SW480 (cell line): ENCODE measurements at places on chromosomes 11 and 22.

- DNase-seq = no peak
These were observed 620 bp upstream of the ANO5 start for GRCh38 chr11:22192289-22192641.

GRCh38 chr22:19849835-19850762 is 4.6 kb downstream of the GNB1L start:
- no peak for DNase-seq

- no peak for DNase-seq
These were observed 16.3 kb downstream of the SPTY2D1 start for GRCh38 chr11:18617688-18618341.

- DNase-seq = peak; percentile 11
These were observed 23.3 kb upstream of the SERPIND1 start for GRCh38 chr22:20750461-20751184.

GRCh38 chr11:127790592-127790991 is 790.0 kb upstream of the KIRREL3 start:
- no peak for DNase-seq

- DNase-seq = no peak
These were observed 52.6 kb upstream of the EMID1 start for GRCh38 chr22:29152954-29153719.

DNA sequence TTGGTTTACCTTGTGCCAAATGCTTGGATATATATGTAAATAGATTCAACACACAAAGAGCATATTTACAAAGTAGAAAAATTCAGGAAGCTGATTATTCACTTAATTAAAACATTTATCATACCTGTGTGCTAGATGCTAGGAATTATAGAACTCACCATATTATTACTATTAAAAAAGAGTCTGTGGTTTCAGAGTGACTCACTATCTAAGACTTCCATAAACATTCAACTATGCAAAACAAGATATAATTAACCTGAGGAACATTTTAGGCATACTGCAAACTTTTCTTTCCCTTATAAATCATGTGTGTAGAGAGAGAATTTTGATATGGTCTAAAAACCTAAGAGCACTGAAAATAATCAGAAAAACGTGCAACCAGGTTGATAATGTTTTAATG is 27.3 kb downstream of the CTSC start:
- DNase-seq = no peak

DNA sequence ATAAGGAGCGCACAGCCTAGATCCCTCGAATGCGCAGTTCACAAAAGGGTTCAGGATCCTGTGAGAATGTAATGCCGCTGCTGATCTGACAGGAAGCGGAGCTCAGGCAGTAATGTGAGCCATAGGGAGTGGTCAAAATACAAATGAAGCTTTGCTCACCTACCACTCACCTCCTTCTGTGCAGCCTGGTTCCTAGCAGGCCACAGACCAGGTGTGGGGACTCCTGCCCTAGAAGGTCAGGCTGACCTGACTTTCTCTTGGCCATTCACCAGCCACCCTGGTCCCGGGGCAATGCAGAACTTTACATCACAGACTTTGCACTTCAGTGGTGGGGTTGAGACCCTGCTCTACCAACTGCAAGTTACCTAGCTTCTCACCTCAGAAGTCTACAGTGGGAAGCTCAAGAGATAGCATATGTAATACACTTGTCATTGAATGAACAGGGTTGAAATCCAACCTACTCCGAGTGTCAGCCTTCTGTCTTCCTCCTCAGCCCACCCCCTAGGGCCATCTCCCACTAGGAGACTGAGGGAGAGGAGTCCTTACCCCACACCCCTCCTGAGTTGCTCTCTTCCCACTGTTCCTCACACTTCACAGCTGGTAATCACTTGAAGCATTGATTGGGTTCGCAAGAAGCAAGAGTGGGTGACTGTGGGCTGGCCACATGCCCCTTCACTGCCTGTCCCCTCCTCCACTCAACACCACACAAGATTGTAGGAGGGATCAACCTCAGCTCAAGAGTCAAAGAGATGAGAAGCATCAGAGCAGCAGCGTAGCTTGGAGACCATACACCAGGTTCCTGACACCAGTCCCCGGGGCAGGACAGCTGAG is 2.0 kb upstream of the KCNJ1 start:
- DNase-seq = no peak

- no peak for DNase-seq
These were observed 625.1 kb upstream of the ANO5 start for GRCh38 chr11:21567645-21568290.

DNA sequence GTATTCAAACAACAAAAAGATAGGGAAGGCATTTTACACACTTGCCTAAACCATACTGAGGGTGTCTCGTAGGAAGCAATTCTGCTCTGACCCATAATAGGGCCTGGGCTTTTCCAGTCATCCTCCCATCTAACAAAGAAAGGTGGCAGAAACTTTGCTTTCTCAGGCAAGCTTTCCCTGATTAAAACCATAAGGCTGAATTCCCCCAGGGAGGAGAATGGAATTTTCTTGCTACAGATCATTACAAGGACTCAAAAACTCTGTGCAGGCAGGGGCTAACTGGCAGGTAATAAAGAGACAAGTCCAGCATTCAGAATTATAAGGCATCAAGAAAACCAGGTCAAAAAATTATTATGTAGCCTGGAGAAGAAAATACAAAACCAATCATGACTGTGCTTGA is 90.4 kb downstream of the RBFOX2 start:
- DNase-seq = no peak

DNA sequence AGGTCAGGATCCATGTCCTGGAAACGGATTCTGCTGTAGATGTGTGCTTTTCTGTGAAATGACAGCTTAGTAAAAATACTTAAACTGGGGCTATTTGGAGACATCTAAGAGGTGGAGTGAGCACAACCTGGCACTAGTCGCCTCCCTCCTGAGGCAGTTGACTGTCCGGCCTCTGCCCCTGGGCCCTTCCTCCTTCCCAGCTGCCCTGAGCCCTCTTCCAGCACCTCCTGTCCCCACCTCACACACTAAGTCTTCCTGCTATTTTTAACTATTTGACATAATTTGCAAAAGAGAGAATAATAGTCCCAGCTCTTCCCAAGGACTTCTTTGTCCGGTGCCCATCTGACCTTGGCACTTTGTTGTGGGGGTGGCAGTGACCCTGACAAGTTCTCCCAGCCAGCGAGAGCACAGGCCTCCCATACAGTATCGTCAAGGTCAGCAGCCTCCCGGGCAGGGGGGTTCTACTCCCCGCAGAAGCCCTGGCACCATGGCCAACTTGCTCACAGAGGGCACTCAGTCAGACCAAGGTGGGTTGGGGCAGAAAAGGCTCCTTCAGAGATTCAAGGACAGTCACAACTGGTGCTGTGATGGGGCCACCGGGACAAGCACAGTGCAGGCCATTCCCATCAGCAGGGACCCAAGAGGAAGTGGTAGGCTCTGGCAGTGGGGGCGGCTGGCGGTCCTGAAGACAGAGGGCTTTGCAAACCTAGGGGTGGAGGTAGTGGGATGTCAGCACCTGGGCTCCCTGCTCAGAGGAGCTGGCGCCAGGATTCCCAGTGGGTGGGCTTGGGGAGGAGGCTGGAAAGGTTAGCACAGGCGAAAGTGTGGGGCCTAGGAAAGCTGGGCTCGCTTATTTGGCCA is 5.5 kb upstream of the NEAT1 start:
- DNase-seq = peak; percentile 23

- DNase-seq = no peak
These were observed 444.9 kb upstream of the DDI1 start for GRCh38 chr11:103591554-103591953.

- peak; percentile 79 for DNase-seq
These were observed 46.2 kb downstream of the AP2A2 start for GRCh38 chr11:971731-972365.

DNA sequence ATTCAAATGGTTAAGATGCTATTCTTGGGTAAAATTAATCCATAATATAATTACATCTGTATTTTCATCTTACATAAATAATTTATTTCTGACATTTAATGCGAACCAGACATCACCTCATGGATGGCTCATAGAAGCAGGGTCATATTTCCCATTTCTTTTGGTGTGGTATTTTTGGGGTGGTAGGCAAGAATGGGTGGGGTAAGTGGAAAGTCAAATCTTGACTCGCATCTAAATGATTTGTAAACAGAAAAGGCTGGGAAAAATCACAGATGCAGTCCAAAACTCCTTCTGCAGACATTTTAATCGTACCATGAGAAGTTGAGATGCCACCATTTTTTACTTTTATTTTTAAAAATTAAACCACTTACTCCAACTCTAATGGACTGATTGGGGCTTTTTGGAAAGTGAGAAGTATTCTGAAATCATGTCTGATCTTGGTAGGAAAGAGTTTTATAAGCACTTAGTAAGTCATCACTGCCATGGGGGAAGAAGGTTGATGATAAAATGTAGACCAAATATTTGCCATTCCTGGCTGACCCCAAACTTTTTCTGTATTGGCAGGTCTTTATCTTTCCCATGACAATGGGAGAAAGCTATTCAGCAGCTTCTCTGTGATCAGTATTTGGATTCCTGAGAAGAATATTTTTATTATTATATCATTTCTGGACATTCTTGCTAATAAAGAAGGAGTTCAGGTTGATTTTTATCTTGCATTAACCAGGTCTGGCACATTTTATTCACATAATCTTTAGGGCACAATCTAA is 47.2 kb upstream of the BLID start:
- DNase-seq = no peak
